SK-MEL-5 (cell line): ENCODE measurements at places on chromosomes 2 and 18. TPM values are rescaled to one million over a fixed set of nuclear protein-coding genes. Genes with fewer than 3 reads are reported as not detected.
A peak's percentile ranks its signal among the peaks of the same experiment; 100 is the strongest.

DNA sequence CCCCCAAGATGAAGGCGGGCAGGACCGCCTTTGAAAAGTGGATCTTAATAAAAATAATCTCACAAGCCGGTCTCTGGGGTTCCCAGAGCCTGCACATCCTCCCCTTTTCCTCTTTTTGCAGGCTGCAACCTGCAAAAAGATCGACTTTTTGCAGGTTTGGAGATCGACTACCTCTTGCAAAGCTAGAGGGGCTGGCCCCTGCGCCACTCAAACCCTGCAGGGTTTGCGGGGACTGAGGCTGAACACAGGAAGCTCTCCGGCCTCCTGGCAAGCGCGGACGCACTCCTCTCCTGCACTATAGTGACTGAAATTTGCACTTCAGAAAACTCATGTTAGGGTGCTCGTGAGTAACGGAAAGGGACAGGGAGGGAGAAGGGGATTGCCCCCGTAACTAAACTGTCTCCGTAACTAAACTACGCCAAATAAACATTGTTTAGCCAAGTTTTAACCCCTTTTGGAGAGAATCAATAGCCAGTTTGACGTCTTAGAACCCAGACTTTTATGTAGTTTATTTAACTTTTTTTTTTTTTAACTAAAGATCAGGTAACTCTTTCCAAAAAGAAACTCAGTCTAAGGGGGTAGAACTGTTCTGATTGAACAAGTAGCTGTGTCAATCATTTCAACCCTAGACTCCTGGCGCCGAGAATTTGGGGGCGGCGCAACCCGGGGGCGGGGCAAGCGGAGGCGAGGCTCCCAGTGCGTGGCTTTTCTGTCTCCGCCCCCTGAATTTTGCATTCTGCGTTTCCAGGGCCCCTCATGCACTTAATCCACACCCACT is 2.5 kb downstream of the IGFBP5 start:
- no peak for DNase-seq

DNA sequence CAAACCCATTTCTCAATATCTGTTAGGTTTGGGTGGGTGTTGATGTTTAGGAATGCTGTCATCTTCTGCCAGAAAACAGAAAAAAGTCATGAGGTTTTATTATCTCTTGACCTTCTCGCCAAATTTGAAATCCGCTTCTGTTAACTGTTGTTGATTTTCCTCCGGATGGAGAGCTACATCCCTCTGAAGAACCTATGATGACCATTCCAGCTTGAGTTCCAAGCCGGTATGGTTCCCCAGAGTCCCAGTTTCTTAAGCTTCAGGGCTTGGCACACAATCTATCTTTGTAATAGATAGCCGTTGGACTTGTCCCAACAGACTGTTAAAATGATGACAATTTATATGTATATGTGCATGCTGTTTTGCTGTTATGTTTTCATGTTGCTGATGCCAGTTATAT is 1201.0 kb downstream of the LRP1B start:
- peak; percentile 54 for DNase-seq

DNA sequence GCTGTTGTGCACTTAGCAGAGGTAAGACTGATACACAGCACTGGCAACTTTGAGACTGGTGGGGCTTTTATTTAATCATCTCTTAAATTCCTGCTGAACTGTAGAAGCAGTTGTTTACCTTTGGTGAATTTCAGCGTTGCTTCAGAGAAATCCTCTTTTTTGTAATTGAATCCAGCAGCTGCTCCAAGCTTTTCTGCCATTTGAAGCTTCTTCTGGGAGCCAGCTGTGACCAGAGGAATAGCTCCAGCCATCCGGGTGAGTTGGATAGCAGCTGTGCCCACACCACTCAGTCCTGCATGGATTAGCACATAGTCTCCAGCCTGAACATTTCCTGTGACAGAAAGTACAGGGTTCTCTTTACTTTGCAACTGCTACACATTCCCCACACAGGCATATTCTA is 3.9 kb downstream of the TP53I3 start:
- DNase-seq, result no peak

DNA sequence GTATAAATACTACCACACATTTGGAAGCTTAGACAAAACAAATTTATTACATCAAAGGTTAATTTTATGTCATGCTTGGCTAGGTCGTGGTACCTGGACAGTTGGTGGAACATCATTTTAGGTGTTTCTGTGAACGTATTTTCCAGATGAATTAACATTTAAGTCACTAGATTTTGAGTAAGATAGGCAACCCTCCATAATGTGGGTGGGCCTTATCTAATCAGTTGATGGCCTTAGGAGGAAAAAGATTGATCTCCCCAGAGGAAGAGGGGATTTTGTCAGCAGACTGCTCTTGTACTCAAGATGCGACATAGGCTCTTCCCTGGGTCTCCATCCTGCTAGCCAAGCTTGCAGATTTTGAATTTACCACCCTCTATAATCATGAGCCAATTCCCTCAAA is 85.0 kb downstream of the RPRM start:
- no peak for DNase-seq

- DNase-seq, result no peak
Measured at GRCh38 chr2:21438949-21439348, 315.2 kb downstream of the TDRD15 start.

DNA sequence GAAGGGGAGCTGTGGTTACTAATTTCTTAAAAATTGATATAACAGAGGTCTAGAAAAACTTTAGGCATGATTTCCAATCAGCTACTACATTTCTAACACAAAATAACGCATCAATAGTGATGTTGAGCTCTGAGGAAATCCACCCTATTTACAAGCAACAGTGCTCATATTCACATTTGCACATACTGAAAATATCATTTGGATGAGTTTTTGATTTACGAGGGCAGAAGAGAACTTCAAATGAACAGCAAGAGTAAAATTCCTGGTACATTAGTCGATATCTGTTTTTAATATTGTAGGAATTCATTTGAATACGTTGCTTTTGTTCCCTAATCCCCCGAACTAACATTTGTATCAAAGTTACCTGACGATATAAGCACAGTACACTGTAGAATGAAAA is 761.0 kb upstream of the POU3F3 start:
- DNase-seq, result no peak

DNA sequence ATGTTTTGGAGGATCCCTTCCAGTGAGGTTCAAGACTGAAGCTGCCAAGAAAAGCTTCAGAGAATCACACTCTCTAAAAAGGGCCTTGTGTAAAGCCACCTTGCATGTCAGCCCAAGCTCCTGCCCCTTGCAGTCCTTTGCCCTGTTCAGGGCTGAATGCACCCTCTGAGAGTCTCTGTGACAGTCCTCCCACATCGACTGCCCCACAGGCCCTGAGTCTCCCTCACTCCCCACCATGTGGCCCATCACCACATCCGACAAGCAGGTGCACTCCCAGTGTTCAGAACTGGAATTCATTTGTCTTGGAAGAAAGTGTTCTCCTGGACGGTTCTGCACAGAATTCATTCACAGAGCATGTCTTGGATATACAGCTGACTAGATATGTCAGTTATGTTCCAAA is 31.0 kb downstream of the BCL11A start:
- no peak for DNase-seq

Gene CNGA3
- not detected in 2 replicates for total RNA-seq

Gene ZNF236
- 7.5 and 13.4 TPM in 2 replicates for total RNA-seq

DNA sequence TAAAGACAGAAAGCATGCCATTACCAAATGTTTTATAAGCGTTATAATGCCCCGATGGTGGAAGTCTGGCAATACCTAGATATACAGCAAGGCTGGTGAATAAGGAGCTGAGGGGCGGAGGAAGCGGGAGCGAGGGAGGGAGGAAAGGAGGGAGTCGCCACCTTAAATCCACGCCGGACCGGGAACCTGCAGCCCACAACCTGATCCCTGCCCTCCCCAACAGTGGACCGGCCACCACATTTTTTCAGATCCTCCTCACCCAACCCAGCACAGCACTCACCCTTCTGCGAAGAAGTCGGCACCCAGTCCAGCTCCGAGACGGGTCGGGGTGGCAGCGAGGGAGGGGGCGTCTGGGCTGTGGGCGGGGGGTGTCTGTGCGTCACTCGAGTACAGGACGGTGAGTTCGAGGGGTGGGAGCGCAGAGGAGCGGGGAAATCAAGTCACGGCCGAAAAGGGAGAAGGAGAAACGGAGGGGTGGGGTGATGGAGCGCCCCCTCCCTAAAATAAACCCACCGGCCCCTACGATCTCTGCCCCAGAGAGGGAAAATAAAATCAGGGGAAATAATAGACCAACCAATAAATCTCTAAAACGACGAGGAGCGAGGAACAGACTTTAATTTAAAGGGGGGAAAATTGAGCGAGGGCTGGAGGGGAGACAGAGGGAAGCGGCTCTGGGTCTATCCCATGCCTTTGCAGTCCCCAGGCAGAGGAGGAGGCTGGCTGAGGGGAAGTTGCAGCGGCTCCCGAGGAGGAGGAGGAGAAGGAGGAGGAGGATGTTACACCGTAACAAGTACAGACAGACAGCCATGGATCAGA is 96.5 kb upstream of the SERTAD2 start:
- peak; percentile 65 for DNase-seq

DNA sequence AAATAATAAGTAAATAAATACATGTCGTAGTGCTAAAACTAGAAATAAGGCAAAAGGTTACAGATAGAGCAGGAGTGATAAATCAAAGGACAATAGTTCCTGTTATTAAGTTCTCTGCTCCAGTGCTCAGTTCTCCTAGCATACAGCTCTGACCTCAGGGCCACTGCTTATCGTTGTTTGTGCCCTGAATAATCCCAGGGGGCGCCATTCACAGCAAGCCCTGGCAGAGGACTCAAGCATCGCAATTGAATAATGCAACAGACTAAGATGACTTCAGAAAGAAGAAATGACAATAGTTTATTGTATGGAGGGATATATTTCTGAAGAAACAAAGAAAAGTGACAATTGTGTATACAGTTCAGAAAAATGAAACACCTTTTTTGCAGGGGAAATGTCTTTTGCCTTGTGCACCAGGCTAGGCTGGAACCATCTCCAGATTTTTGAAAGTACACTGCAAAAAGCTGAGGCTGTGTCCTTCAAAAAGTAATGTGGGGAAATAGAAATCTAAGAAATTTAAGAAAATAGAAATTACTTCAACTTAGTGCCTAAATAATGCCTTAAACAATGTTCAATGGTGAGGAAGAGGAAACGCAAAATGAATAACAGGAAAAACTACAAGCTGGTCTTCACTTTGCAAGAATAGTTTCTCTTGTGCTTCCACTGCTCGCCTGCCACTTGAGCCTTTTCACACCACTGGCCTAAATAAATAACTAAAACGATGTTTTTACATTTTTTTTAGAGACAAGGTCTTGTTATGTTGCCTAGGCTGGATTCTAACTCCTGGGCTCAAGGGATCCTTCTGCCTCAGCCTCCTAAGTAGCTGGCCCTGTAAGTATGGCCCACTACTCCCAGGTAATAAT is 19.0 kb upstream of the CCNYL1 start:
- peak; percentile 70 for DNase-seq

Gene MERTK
- total RNA-seq, result 220 and 225 TPM in 2 replicates

- no peak for DNase-seq
Measured at GRCh38 chr18:41618147-41618546, 336.9 kb upstream of the PIK3C3 start.

GRCh38 chr18:39946623-39947061 is 2008.4 kb upstream of the PIK3C3 start:
- DNase-seq, result no peak

DNA sequence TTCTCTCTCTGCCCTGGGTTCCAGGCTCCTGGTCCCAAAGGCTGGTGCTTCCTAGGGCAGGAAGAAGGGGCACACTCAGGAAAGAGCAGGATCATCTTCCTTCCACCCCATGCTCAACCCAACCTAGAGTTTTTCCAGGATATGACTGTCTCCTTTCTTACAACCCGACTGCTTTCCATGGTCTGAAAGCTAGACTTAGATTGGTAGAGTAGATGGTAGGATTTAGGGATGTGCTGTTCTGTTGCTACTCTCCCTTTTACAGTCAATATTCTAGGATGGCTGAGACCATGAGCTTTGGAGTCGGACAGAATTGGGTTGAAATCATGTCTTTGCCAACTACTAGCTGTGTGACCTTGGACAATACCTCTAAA is 45.9 kb upstream of the IGFBP5 start:
- DNase-seq, result no peak

Gene C2orf74
- total RNA-seq, result 25.2 and 29.0 TPM in 2 replicates

GRCh38 chr18:9711361-9712129 is 3.4 kb downstream of the RAB31 start:
- DNase-seq, result no peak

DNA sequence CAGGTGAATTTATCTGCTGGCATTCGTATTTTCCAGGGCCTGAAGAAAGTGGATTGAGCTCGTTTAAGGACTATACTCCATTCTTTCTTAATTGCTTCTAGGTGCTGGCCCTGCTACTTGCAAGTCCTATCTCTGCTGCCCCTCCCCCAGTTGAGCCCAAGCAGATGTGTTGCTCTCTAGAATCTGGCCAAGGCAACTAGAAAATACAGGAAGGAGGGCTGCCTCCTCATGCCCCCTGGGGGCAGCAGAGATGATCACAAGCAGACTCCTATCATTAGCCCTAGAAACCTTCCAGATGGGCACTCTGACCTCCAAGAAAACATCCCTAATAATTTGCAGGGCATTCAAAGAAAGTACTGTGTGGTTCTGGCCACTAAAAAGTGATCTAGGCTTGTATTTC is 72.5 kb upstream of the CYP26B1 start:
- DNase-seq, result peak; percentile 70

- DNase-seq, result no peak
Measured at GRCh38 chr2:109707281-109708147, 86.6 kb upstream of the RGPD5 start.

Gene SCYGR4
- not detected in 2 replicates for total RNA-seq

GRCh38 chr2:70895249-70895648 is 40.5 kb upstream of the ATP6V1B1 start:
- DNase-seq, result no peak

GRCh38 chr18:1658908-1659566 is 754.4 kb downstream of the ADCYAP1 start:
- DNase-seq, result no peak

- no peak for DNase-seq
Measured at GRCh38 chr2:88575051-88575450, 52.2 kb downstream of the EIF2AK3 start.

- peak; percentile 3 for DNase-seq
Measured at GRCh38 chr2:153497938-153498629, 19.5 kb upstream of the RPRM start.

GRCh38 chr2:128237081-128237534 is 81.6 kb downstream of the HS6ST1 start:
- DNase-seq, result no peak

GRCh38 chr2:43559391-43560230 is 36.2 kb downstream of the THADA start:
- no peak for DNase-seq

DNA sequence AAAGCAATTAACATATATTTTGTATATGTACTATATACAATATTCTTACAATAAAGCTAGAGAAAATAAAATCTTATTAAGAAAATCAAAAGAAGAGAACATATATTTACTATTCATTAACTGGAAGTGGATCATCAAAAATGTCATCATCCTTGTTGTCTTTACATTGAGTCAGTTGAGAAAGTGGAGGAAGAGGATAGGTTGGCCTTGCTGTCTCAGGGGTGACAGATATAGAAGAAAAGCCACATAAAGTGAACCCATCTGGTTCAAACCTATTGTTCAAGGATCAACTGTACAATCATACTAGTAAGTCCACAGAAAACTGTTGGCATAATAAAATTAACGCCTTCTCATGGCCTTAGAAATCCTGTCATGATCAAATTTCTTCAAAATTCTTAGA is 26.6 kb downstream of the SESTD1 start:
- no peak for DNase-seq

Gene GKN2
- not detected in 2 replicates for total RNA-seq

Gene CFAP53
- total RNA-seq, result 0.11 and 0.35 TPM in 2 replicates
